Activated CD8-positive, alpha-beta T cell treated with anti-CD3 and anti-CD28 coated beads, Interleukin-2, amount 10 ng/mL, durations not matched to agents 7 days and 5 days (primary cell): ENCODE measurements at places on chromosomes 7 and 10.

GRCh38 chr7:94129443-94130140, 125.4 kb upstream of the BET1 start:
- DNase-seq: no peak

DNA sequence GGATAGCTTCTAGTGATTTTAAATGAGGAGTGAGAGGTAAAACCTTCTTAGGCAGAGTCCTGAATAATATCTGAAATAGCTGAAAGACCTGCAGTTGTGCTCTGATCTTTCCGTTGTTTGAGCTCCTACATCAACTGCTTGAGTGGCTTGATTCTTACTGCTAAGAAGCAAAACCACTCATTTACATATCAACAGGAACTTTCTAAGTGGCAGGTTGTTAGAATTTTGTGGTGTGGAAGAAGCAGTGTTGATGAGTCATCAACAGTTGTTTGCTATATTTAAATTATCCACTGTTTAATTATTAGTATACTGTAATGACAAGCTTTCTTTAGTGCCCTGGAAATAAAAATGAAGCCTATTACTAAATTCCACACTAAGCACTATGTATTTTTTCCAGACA, 689.5 kb downstream of the DNAJB9 start:
- DNase-seq: no peak

GRCh38 chr7:30453921-30454320, 24.7 kb downstream of the NOD1 start:
- DNase-seq: no peak

DNA sequence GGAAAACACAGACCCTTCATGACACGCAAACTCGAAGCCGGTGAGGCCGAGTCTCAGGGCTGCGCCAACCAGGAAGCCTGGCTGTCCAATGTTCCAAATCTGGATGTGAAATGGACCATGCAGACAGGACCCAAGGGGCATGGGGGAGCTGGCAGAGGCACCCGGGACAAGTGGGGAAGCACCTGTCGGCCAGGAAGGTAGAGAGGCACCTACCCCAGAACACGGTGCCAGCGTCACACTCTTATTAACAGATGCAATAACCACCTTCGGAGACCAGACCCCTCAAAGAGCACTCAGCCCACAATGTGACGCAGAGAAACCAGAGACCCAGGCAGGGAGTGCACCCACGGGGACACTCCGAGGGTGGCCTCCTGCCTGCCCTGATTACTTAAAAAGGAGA, 88.3 kb upstream of the PDGFA start:
- peak; percentile 42 for DNase-seq

DNA sequence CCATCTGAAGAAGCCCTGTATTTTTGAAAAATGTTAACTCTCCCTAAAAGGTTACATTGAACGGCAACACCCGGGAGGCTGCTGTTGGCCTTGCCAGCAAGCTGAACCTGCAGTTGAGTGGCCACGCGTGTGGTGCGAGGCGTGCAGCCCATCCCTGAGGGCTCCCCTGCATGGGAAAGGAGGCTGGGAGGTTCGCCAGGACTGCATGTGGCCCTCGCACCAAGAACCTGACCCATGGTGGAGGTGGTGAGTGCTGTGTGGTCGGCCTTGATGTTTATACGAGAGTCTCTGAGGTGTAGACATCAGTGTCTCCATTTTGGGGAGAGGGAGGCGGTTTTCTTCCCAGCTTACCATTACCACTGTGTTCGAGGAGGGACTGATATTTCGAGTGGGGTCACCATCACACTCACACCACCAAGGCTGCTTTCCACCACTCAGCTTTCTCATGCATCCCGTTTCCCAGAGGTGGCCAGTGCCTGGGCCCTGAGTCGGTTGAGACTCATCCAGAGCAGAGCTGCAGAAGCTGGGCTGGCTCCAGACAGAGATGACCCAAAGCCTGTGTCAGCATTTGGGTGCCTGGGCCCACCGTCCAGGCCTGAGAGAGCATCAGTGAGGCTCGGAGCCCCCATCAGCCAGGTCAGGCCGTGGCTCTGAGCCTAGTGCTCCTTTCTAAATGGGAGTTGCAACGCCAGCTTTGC, 222.6 kb downstream of the EBF3 start:
- peak; percentile 1 for DNase-seq

DNA sequence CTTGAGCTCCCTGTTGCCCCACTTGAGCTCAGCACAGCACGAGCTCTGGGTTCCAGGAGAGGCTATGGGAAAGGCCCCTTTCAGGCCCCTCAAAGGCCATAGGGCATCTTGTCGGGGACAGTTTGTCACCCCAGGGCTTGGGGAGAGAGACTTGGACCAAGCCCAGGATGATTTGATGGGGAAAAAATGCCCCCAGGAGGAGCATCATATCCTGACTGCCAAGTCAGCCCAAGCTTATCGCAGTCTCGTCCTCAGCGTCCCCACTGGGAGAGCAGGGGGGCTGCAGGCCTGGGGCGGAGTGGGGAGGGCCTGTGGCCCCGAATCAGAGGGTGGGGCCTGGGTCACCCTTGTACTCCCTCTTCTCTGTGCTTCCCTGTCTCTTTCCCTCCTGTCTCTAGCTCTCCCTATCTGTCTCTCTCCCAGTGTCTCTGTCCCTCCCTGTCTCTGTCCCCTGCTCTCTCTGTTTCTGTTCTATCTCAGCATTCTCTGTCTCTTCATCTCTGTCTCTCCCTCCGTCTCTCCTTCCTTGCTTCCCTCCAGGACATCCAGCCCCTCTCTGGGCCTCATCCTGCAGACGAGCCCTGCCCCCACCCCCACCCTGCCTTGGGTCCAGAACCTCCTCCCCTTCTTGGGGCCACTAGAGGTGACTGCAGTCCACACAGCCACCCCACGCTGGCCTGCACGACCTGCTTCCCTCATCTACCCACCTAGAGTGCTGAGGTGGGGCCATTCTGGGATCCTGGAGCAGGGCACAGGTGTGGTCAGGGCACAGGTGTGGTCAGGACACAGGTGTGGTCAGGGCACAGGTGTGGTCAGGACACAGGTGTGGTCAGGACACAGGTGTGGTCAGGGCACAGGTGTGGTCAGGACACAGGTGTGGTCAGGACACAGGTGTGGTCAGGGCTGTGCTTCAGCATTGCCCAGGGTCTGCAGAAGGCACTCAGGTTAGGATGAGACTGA, 17.3 kb upstream of the GRIFIN start:
- DNase-seq: no peak

GRCh38 chr10:26717476-26717875, 20.0 kb downstream of the PDSS1 start:
- no peak for DNase-seq

DNA sequence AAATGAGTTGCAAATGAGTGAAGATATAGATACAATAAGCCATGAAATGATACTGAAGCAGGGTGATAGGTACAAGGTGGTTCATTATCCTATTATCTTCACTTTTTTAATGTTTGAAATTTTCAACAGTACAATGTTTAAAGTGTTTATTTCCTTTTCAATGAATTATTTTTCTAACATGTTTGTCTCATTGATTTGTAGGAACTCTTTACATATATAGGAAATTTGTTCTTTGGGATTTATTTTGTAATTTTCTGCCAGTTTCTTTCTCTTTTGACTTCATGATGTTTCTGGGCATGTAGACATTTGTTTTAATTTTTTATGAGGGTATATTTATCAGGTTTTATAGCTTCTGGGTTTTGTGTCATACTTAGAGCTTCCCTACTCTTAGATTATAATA, 108.9 kb downstream of the EXOC4 start:
- no peak for DNase-seq

DNA sequence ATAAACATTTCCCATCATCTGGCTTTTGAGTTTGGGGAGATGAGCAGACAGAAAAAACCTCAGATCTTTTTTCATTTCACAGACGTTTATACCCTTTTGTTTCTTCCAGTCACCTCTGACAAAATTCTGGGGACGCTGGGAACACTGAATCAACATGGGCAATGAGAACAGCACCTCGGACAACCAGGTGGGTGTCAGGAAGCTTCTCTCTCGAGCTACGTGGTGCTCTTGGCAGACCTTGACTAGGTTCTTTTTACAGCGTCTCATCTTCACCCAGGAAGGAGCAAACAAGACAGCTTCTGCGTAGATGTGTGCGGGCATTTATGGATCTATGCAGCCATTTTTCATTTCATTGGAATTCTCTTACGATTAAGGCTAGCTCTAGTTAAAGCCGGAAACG, 32.9 kb downstream of the TACC2 start:
- no peak for DNase-seq

DNA sequence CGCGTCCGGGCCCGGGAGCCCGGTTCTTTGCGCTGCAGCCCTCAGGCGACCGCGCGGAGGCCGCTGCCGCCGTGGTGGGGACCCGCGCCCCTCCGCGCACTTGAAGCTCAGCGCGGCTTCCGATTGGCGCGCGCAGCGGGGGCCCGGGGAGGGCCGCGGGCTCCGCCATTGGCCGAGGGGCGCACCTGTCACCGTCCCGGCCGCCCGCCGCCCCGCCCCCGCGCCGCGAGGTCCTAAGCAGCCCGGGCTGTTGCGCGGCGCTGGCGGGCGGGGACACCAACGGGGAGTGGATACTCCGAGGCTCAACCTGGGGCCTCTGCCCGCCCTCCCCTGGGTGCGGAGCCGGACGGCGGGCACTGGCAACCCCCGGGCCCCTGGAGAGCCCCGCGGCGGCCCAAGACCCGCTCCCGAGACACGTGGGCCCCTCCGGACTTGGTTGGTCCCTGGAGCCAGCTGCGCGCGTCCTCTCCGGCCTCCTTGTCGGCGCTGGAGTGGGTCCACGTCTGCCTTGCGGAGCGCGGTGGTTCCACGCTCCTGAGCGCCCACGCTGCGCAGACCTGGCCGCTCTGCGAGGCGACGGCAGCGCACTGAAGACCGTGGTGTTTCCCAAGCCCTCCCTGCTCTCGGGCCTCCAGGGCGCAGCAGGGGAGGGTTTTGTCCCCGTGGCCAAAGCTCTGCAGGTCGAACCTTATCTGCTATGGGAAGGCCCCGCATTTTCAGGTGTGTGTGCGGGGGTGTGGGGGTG, at the start of gene MNX1:
Gene MNX1 (minus strand): TSS at position 76 of the 745 bp plus-strand sequence. CDS start 313 bp downstream, outside the sequence.
- peak; percentile 39 for DNase-seq

DNA sequence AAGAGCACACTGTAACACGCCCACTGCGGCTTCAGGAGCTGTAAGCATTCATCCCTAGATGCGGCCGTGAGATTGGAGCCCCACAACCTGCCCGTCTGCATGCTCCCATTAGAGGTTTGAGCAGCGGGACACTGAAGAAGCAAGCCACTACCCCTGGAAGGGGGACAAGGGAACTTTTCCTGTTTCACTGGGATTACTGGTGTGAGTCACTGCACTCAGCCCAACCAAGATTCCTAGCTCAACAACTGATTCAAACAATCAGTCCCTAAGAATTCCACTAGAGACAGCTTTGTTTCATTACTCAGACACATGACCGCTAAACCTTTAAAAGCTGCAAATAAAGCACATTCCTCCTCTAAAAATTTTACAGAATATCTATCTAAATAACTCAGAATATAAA, 69.8 kb downstream of the ORC5 start:
- no peak for DNase-seq

GRCh38 chr7:49783446-49783845, 10.0 kb downstream of the VWC2 start:
- no peak for DNase-seq

DNA sequence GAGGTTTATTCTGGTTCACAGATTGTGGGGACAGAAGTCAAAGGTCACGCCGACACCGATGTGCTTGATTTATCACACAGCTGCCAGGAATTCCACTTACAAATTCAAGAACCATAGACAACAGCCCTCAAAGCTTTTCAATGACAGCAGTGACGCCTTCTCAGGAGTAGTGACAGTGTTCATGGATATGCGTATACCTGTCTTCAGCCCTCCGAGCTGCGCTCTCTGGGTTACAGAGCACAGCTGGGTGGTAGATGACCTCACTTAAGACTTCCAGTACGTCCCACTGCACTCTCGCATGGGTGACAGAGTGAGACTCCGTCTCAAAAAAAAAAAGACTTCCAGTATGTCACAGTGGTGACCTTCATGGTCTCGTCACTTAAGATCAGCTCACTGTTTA, 108.5 kb downstream of the TCERG1L start:
- no peak for DNase-seq

GRCh38 chr7:138738551-138739335, 37.6 kb upstream of the SVOPL start:
- peak; percentile 90 for DNase-seq

DNA sequence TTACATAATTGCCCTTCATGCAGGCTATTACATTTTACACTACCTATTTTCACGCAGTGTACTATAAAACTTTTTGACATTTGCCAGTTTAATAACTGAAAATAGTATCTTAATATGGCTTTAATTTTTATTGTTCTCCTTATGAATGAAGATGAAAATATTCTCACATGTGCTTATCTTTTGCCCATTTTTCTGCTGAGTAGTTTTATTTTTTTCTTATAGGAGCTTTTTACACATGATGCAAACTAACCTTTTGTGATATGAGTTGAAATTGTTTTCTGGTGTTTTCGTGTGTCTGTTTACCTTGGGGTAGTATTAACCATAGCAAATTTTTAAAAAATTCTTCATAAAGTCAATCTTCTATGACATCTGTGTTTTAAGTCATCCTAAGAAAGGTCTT, 26.3 kb downstream of the OR9A2 start:
- no peak for DNase-seq

- no peak for DNase-seq
These were observed 13.8 kb downstream of the UBE2D1 start for GRCh38 chr10:58348571-58349033.

GRCh38 chr10:27252267-27253000, 11.8 kb upstream of the ACBD5 start:
- peak; percentile 77 for DNase-seq

DNA sequence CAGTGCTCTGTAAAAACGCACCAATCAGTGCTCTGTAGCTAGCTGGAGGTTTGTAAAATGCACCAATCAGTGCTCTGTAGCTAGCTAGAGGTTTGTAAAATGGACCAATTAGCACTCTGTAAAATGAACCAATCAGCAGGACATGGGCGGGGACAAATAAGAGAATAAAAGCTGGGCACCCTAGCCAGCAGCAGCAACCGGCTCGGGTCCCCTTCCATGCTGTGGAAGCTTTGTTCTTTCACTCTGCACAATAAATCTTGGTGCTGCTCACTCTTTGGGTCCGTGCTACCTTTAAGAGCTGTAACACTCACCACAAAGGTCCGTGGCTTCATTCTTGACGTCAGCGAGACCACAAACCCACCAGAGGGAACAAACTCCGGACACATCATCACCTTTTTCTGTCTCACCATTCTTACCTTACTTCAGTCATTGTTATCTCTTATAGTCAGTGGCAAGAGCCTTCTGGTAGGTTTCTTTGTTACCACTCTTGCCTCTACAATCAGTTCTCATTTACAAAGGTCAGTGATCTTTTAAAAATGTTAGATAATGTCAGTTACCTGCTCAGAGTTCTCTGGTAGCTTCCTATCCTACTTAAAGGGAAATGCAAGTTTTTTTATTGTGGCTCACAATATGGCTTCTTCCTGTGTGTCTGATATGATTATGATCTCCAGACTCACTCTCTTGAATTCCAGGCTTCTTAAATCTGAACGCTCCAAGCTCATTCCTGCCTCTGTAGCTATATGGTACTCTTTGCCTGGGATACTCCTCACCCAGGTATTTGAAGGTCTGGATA, 4.5 kb downstream of the STAM start:
- peak; percentile 81 for DNase-seq

- no peak for DNase-seq
These were observed 191.2 kb upstream of the PHYHIPL start for GRCh38 chr10:58985216-58985615.

GRCh38 chr10:81116201-81116600, 578.5 kb downstream of the SH2D4B start:
- no peak for DNase-seq

- no peak for DNase-seq
These were observed 1.7 kb downstream of the RHOBTB1 start for GRCh38 chr10:60942134-60942787.

GRCh38 chr10:50063100-50063499, 4.7 kb upstream of the WASHC2A start:
- DNase-seq: no peak
